Diencephalon (tissue), 1 donor: ENCODE measurements at places on chromosomes 6 and 20. TPM values are rescaled to one million over a fixed set of nuclear protein-coding genes. Genes with fewer than 3 reads are reported as not detected.

Gene PFDN4
- 167 TPM for total RNA-seq

Gene TGM6
- total RNA-seq: not detected

Gene CDK5RAP1
- 39.0 TPM for total RNA-seq

Gene RIMS1
- 374 TPM for total RNA-seq

Gene MAP1LC3A
- 64.6 TPM for total RNA-seq
